ENCODE measurements at places on chromosomes 5 and 9. TPM values are rescaled to one million over a fixed set of nuclear protein-coding genes. Genes with fewer than 3 reads are reported as not detected.

- DNase-seq, result no peak
Measured at GRCh38 chr5:17088051-17088450, 129.4 kb upstream of the BASP1 start.

GRCh38 chr5:166363087-166363760 lies 1928.2 kb upstream of the WWC1 start:
- no peak for DNase-seq

- no peak for DNase-seq
Measured at GRCh38 chr5:178282391-178282790, 49.8 kb upstream of the PHYKPL start.

- DNase-seq, result no peak
Measured at GRCh38 chr5:145855763-145856267, 17.0 kb downstream of the GRXCR2 start.

GRCh38 chr5:17314907-17315471 lies 97.6 kb downstream of the BASP1 start:
- no peak for DNase-seq

GRCh38 chr9:2907411-2907810 lies 63.5 kb upstream of the PUM3 start:
- DNase-seq, result no peak

DNA sequence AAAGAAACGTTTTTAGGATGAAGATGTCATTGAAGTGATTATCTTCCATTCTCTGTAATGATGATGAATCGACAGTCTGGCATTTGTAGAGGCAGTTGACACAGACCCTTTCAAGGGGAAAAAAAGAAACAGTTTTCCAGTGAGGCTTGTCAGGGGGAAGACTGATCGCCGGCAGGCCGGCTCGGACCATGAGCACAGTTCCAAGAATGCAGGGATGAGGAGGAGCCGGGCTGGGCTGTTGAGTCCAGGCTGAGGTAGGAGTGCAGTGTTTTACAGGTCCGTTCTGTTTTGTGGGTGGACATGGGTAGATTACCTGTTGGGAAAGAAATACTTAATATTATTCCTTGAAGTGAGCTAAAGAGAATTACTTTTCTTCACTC lies 194.6 kb downstream of the AOPEP start:
- no peak for DNase-seq

- DNase-seq, result no peak
Measured at GRCh38 chr5:171623107-171623506, 162.5 kb upstream of the SMIM23 start.

GRCh38 chr5:134510970-134511795 lies 14.3 kb upstream of the JADE2 start:
- DNase-seq, result no peak

DNA sequence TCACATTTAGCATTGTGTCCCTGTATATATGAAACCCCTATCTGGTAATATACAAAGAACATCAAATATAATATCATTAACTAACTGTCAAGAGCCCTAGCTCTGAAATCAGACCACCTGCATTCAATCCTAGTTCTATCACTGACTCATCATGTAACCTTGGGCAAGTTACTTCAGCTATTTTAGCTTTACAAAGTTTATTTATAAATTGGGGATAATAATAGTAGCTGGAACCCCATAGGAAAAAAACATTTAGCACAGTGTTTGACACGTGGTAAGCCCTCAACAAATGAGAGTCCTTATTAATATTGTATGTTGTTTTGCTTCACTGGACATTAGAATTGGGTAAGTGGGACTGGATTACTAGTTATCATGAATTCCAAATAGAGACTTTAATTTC lies 157.5 kb downstream of the EBF1 start:
- no peak for DNase-seq

GRCh38 chr5:149960272-149961185 lies at the start of gene SLC26A2:
SLC26A2 (plus strand) TSS chr5:149960758; CDS start chr5:149977653, 16,895 bp downstream.
- DNase-seq, result peak; percentile 96

DNA sequence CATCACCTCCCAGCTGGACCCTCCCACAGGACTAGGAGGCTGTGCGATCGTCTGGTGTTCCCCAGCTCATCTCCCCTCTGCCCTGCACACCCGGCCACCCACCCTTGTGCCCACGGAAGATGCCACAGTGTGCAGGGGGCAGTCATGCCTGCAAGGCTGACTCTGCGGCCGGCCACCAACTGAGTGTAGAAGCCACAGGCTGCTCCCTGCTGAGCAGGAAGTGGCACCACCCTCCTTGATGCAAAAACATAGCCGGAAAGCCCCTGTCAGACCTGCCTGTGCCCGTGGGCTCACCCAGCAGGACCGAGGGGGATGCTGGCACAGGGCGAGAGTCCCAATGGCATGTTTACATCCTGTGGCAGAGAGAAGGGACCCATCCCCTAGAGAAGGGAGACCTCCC lies 40.3 kb upstream of the SLC12A7 start:
- no peak for DNase-seq

Gene NDUFS6
- total RNA-seq, result 20.8 TPM

Gene NOL8
- 58.0 TPM for total RNA-seq

Gene JAK2
- total RNA-seq, result 55.4 TPM
